Activated naive CD8-positive, alpha-beta T cell treated with anti-CD3 and anti-CD28 coated beads for 36 hours (primary cell): ENCODE measurements at places on chromosomes 5 and 9.

DNA sequence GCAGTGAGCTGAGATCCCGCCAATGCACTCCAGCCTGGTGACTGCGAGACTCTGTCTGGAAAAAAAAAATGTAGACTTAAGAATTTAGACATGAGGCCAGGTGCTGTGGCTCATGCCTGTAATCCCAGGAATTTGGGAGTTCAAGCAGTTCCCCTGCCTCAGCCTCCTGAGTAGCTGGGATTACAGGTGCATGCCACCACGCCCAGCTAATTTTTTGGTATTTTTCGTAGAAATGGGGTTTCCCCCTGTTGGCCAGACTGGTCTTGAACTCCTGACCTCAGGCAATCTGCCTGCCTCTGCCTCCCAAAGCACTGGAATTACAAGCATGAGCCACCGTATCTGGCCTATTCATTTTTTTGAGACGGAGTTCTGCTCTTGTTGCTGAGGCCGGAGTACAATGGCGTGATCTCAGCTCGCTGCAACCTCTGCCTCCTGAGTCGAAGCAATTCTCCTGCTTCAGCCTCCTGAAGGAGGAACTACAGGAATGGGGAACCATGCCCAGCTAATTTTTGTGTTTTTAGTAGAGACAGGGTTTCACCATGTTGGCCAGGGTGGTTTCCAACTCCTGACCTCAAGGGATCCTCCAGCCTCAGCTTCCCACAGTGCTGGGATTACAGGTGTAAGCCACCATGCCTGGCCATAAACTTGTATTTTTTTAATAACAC lies 14.0 kb downstream of the DDX46 start:
- DNase-seq = no peak

- DNase-seq = no peak
These were observed 169.7 kb upstream of the MAST4 start for GRCh38 chr5:66426259-66427138.

- DNase-seq = no peak
These were observed 147.4 kb upstream of the DMRT1 start for GRCh38 chr9:694092-694402.

DNA sequence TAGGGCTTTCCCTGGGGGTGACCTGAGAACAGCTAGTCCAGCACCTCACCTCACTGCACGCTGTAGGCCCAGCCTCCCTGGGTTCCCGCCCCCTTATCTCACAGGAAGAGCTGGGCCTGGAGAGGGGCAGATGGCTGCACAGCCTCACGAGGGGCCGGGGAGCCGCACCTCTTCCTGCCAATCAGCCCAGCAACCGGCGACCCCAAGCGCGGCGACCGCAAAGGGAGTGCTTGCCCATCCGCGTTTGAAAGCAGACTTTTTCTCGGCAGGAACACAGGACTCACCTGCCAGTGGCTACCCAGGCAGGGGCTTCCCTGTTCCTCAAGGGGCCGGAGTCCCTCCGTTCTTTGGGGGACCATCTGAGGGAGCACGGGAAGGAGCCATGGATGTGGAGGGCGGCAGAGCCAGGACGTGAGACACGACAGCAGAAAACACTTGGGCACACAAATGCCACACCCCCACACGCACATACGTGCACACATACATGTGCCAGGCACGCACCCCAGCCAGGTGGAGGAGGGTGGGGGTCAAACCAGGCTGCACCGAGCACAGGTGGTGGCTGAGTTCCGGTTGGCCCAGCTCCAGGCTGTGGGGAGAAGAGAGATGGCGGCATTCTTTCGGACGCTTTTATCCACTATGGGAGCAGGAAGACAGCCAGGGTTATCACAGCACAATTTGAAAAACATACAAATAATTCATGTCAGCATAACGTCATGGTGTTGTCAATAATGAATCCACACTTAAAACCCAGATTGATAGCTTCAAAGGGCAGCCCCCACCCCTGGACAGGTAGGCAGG lies 11.3 kb downstream of the TMEM250 start:
- DNase-seq = peak; percentile 69

- DNase-seq = no peak
These were observed 4.7 kb downstream of the IFNA8 start for GRCh38 chr9:21413624-21414023.

GRCh38 chr5:112848116-112848811 lies 12.8 kb upstream of the SRP19 start:
- DNase-seq = no peak

DNA sequence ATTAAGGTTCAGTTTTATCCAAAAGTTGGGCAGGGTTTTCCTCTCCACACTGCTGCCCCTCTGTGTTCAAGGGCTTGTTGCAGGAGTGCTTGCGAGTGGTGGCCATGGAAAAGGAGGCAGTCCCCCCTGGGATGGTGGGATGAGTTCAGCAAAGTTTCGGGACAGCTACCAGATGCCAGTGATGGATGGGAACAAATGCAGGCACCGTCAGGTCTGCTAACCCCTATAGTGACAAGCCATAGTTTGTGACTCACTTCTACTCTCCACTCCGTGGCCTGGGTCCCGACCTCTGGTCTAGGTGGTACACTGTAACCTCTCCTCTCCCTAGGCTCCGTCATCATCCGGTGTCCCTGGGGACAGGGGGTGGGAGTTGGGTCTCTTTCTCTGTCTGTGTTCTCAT lies 3.8 kb upstream of the RNF14 start:
- DNase-seq = no peak

GRCh38 chr9:136742591-136743391 lies at the start of gene LCN10:
Gene LCN10, minus strand, starts transcription at chr9:136742940. Its CDS starts 37 bp downstream, at chr9:136742903.
- no peak for DNase-seq

DNA sequence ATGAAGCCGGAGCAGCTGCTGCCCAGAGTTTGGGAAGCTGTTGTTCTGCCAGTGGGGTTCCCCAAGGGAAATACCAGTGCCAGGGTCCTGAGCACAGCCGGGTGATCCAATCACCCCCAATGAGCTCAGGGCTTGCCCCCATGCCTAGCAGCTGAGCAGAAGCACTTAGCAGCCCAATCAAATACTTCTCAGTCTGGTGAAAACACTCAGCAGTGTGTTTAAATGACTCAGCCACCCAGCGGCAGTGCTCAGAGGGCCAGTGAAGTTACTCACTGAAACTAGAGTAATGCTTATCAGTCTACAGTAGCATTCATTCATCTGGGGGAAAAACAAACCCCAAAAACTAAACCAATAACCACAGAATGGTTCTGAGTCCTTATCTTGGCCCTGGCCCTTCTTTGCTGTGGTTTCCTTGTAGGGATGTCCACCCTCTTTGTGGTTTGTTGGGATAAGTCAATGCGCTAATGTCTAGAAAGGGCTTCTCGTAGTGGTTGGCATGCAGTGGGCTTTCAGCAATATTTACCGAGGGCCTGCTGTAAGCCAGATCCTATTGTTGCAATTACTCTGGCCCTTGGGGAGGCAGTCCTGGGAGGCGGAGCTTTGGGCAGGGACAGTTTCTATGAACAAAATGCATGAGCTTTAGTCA lies 43.1 kb downstream of the LHX2 start:
- peak; percentile 35 for DNase-seq

DNA sequence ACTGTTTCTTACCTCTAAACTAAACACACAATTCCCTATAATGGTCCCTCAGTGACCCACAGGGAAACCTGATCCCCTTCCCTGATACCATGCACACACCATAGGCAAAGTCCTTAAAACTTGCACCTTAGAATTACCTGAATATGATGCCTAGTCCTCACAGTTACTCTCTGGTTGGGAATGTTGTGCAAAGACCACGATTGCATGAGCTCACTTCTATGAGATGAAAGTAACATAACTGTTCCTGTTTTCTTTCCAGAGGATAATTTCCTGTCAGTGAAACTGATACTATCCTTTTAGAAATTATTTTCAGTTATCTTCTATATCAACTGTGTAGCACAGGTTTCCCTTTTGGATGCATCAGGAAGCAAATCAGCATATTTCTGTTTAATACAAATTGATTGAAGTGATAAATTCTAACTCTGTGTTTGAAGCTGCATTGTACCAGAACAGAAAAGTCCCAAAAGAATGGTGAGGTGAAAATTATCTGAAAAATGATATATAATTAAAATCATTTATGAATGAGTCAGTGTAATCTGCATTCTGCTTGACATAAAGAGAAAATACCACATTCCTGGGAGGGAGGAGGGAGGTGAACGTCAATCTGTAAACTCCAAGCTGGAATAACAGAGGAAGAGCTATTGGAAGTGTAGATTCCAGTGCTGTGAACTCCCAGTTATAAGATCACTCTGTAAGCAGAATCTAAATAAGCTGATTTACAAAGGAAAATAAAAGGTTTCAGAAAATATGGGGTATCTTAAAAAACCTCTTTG lies 51.2 kb upstream of the TNFAIP8 start:
- no peak for DNase-seq

- no peak for DNase-seq
These were observed 21.8 kb upstream of the TRIM36 start for GRCh38 chr5:115191474-115192031.

DNA sequence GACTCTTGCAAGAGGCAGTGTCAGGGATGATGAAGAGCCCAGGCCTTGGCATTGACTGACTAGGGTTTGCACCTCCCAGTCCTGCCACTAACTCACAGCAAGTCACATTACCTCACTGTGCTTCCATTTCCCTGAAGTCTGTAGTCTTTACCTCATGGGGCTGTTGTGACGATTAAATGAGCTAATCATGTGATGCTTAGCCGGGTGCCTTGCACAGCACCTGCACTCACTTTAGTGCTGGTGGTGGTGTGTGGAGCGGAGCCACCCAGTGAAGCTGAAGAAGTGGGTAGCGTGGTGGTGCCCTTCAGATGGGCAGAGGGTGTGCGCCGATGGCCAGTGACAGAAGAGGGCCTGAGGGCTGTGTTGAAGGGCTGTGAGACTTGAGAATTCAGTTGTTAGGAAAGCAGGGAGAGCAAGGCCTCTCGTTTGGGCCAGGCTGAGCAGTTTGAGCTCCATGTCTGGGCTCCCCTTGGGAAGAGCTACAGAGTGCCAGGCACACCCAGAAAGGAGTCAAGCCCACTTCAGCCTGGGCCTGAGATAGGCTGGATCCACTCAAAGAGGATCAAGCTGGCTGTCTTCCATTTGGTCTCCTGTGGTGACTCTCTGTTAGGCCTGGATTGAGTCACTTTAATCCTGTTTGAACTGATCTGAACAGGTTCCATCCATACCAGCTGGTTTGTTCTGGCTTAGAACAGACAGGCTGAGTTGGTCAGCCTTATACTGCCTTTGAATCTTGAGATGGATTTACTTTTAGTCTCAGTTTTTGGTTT lies 42.5 kb downstream of the RALGPS1 start:
- DNase-seq = no peak

DNA sequence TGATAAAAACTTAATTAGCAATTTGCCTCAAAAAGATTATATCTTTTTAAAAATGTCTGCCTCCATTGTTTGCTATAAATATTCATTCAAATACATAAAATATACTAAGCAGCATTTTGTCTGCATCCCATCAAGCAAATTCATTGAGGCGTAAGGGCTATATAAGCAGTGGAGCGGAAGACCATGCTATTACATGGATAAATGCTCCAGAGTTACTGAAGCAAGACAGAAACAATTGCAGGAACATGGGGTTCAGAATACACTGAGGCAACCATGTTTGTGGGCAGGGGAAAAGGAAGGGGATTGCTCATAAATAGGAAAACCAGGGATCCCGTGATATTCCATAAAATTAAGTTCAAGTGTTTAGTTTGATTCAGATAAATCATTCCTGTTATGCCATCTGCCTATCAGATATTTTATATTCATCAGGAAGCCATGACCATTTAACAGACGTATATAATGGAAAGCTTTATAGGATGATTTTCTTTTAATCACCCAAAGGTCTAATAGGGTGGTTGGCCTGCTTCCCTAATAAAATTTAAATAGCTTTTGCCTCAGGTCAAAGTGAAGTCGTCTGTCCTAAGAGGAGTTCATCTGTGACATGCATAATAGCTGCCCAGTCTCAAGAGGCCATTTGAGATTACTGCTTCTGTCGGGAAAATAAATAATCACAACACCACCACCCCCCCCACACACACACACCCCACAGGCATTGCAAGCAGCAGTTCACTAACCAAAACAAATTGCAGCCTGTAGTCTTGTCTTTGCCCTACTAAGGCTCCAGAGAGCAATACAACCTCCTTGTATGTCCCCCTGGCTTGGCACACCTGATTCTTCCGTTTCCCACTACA lies 105.2 kb downstream of the RASEF start:
- DNase-seq = no peak

- no peak for DNase-seq
These were observed 17.0 kb downstream of the LARS1 start for GRCh38 chr5:146165460-146165859.

GRCh38 chr5:72693546-72694205 lies 122.8 kb upstream of the TNPO1 start:
- DNase-seq = no peak

DNA sequence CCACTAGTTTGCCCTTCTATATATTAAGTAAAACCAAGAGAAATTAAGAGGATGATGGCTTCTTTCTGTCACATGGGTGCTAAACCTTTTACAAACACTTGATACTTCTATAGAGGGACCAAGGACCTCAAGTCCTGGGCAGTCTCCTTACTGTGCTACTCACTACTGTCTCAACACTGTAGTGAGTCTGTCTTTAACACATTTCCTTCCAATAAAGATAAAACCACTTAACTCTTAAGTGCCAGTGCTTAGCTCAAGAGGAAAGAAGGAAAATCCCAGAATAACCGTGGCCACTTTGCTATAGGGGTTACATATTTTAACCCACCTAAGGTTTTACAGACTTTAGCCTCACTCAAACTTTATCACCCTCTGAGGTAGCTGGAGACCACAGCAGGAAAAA lies 4.4 kb upstream of the GRPEL2 start:
- no peak for DNase-seq

DNA sequence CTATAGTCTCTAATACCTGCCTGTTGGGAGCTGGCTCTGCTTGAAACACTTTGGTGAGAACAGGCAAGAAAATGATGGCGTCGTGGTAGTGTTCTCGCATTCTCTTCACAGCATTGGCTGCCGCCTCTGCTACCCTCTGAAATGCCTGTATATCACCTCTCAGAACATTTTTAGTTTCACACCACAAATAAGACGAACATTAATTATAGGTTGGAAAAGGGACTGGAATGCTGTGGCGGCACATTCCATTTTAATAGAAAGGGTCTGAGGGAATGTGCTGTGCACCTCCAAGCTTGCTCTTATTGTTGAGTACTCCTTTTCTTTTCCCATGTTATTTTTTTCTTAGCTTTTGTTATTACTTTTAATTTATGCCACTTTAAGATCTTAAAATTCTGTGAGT lies 134.6 kb upstream of the HMHB1 start:
- no peak for DNase-seq

- DNase-seq = no peak
These were observed 545.4 kb downstream of the CDH9 start for GRCh38 chr5:26492906-26493459.

DNA sequence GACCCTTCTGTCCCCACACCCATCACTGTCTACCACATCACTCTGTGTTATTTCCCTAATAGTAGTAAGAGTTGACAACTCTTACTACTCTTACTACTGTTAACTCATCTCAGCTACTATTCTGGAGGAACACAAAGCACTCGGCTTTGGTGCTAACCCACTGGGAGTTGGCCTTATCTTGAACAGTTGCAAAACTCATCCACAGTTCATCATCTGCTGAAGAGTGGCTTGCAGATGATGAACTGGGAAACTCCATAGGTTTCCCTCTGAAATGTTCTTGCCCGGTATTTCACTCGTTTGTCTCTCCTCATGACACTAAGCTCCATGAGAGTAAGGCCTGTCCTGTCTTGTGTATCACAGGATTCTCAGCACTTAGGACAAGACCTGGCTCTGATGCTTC lies 221.4 kb downstream of the NR3C1 start:
- no peak for DNase-seq
